Hematopoietic multipotent progenitor cell treated with erythropoietin and hydrocortisone succinate and interleukin-3 and kit ligand, for 4 days (in vitro differentiated cells): ENCODE measurements at places on chromosomes 11 and 22.

DNA sequence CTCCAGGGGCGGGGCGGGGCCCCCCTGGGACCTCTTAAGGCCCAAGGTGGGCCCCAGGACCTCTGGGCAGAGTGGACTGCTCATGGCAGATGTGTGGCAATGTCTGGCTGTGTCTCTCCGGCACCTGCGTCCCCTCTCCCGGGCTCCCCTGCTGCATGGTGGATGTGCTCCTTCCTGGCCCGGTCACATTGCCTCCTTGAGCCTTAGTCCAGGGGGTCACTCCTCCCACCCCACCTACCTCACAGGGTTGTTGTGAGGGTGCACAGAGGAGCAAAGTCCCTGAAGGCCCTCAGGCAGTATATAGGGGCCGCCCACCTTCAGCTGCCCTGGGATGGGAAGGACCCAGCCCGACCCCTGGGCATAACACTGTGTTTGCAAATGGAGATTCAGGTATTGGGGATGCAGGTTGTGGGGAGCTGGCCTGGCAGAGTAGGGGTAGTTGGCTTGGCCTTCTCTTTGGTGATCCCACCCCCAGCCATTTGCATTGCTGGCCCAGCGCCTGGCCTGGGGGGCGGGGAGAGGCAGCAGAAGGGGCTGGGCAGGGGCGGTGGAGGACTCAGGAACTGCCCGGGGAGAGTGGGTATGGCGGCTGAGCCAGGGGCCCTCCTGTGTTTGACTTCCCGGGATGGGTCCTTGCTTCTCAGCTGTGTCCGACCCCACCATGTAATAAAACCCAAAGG, 11.3 kb downstream of the KCTD17 start:
- no peak for DNase-seq

DNA sequence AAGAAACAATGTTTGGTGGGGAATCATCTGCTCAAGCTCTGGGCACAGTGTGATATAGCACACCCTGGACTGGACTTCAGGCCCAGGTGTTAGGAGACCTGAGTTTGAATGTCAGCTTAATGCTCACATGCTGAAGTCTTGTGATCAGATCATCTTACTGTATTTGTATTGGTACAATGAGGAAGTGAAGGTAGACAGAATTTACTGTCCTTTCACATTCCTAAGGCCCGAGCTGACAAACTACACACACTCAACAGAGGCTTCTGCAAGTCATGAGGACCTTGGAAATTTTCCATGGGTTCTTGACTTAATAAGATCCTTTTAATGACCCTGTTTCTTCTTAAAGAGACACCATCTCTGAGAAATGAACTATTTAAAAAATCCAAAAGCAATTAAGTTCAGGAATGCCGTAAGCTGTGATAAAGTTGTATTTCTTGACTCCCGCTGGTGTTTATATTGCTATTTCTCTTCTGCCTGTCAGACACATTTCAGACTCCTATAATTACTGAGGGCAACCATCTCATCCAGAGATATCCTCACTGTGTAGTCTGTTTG, 802.0 kb downstream of the DLG2 start:
- DNase-seq: no peak

GRCh38 chr11:78259777-78260487, 71.2 kb downstream of the USP35 start:
- DNase-seq: no peak

GRCh38 chr22:37930952-37931440, 22.4 kb downstream of the C22orf23 start:
- no peak for DNase-seq

DNA sequence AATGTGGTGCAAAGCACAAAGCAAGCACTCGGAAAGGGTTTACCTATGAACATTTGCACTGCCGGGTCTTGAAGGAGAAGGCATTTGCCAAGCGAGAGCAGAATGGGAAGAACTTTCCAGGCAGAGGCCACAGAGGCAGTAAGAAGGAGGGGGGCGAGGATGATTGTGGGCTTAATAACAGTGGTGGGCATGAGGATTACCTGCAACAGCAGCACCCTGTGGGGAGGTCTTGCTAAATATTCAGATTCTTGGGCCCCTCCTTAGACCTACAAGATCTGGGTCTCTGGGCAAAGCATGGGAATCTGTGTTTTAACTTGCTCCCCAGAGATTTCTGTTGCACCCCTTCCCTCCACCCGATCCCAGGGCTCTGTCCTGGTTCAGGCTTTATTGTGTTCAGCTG, 75.1 kb upstream of the ZBED5 start:
- DNase-seq: no peak

DNA sequence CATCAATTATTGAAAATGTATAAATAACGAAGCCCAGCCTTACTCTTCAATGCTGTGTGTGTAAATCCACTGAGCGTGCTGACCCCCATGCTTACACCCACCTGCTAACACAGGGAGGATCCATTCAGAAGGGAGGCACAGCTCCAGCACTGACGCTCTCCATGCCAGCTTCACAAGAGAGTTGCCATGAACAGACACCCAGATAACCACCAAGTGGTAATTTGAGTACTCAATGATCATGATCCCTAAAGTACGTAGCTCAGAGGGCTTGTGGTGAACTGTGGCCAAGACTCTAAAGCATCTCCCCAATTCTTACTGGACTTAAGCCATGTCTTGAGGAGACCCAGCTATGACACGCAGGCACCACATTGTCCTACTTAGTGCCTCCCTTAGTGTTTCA, 98.7 kb downstream of the IGLL1 start:
- no peak for DNase-seq

GRCh38 chr11:32152821-32153220, 61.9 kb downstream of the RCN1 start:
- no peak for DNase-seq

- DNase-seq: no peak
Observed at GRCh38 chr22:25741692-25742626, at the start of gene MYO18B. Gene MYO18B, plus strand, starts transcription at chr22:25742188. Its CDS starts 18,905 bp downstream, at chr22:25761093.

- DNase-seq: no peak
Observed at GRCh38 chr22:19635644-19636043, 78.7 kb upstream of the SEPTIN5 start.

DNA sequence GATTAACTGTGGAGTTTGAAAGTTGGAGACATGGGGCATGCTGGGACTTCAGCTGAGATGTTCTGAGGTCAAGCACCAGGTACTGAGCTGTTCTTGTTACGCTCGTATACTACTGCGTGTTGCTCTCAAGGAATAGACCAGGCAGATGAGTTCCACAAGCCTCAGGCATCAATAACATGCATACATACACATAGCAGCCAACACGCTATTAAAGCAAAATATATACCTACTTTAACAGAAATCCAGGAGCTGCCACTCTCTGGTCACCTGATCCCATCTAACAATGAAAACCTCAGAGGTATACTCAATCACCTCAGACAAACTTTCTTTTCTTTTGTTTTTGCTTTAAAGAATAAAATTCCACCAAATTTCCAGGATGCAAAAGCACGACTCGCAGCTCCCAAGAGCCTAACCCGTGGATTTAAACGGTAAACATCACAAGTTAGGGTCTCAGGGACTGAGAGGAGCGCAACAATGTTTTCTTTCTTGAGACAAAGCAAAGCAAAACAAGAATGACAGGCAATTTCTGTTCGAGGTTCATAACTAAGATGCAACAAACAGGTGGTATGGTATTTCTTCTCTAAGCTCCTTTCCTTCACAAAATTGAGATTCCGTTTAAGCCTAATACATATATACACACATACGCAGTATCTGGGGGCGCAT, 16.5 kb downstream of the BLID start:
- DNase-seq: no peak

DNA sequence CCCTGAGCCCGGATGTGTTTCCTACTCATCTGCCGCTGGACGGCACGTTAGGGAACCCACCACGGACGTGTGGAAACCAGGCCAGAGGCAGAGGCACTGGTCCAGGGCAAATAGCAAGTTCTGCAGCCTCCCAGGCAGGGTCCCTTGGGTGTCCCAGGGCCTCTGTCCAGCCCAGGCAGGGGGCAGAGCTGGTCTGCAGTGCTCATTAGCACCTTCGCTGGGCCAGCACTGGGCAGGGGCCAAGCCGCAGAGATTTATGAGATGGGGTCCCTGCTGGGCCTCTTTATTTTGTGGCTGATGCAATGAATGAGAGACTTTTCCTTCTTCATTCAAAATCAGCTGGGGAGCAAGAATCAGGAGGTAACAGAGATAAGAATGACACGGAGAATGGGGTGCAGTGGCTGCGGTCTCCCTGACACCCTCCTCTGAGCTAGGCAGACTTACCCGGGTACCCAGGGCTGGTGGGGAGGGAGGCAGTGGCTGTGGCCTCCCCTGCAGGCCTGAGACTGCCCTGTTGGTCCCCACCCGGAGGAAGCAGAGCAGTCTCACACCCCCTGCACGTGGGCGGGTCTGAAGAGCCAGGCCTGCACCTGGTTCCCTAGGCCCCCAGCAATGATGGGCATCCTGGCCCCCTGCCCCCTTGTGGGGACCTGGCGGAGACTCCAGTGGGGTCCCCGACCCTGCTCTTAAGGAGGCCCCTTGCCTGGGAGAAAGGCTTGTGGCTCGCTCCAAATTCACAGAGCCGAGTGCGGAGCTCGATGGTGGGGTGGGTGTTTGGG, 14.0 kb upstream of the PARVG start:
- no peak for DNase-seq

- DNase-seq: peak; percentile 86
Observed at GRCh38 chr11:108402241-108402640, 65.1 kb downstream of the C11orf65 start.

- no peak for DNase-seq
Observed at GRCh38 chr11:92388380-92388779, 163.8 kb downstream of the FAT3 start.

- no peak for DNase-seq
Observed at GRCh38 chr22:28186641-28187040, 267.6 kb upstream of the PITPNB start.

DNA sequence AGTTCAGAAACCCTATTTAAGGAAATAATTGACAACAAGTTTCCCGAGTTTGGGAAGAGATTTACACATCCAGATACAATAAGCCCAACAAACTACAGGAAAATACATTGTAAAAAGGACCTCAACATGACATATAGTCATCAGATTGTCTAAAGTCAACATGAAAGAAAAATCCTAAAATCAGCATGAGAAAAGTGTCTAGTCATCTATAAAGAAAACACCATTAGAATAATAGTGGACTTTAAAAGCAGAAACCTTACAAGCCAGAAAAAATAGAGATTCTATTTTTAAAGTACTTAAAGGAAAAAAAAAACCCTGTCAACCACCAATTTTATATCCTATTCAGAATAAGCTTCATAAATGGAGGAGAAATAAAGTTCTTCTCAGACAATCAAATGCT, 1.4 kb upstream of the OR5B2 start:
- no peak for DNase-seq

GRCh38 chr11:33932721-33933120, 40.8 kb upstream of the LMO2 start:
- DNase-seq: peak; percentile 33

DNA sequence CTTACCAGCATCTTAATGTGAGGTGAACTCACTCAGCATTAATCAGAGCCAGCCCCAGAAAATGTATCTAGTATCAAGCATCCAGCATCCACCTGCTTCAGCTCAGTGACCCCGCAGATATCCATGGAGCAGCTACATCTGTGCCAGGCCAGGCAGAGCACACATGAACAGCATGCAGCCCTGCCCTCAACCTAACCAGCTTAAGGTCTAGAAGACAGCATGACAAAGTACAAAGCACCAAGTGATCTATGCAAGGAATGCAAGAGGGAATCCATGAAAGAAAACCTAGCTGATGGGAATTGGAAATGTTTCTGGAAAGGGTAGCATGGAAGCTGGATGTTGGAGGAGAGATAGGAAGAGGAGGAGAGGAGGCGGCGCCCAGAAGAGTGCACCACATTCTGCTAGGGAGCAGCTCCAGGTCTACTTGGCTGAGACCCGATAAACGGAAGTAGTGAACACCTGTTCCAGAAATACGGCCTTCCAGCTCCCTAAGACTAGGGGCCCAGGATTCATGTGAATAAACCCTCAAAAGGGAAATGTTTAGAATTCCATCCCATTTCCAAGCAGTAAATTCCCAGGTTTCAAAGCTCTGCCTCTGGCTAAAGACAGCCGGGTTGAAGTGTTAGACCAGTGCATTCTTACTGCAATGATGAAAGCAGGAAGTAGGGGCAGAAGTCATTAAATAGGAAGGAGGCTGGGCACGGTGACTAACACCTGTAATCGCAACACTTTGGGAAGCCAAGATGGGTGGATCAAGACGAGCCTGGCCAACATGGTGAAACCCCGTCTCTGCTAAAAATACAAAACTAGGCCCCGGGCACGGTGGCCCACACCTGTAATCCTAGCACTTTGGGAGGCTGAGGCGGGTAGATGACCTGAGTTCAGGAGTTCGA, 23.5 kb upstream of the L3MBTL2 start:
- peak; percentile 44 for DNase-seq
